ENCODE measurements at places on chromosomes 16 and 17.
A peak's percentile ranks its signal among the peaks of the same experiment; 100 is the strongest.

- no peak for DNase-seq
Measured at GRCh38 chr17:9028988-9029570, 7.8 kb downstream of the NTN1 start.

DNA sequence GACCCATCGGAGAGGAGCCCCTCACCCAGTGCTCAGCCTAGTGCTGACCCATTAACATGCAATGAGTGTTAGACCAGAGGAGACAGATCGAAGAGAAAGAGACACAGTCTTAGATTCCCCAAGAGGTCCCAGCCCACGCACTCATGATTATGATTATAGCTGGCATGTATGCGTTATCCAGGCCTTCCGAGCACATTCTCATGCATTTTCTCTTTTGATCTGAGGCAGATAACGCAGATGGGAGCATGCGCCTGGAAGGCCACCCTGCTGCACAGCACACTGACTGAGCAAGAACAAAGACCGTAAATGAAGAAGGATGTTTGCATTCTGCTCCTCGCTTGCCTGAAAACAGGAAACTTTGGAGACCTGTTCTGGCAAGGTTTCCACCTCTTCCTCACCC, 232.7 kb downstream of the SOX9 start:
- no peak for DNase-seq

- no peak for DNase-seq
Measured at GRCh38 chr17:35773679-35774425, 13.2 kb downstream of the C17orf50 start.

GRCh38 chr16:78289844-78290277, 190.4 kb downstream of the WWOX start:
- no peak for DNase-seq

- DNase-seq, result no peak
Measured at GRCh38 chr16:79988089-79988488, 387.6 kb upstream of the MAF start.

GRCh38 chr17:76274112-76274956, 9.2 kb downstream of the UBALD2 start:
- no peak for DNase-seq

GRCh38 chr17:7647018-7647417, 3.7 kb upstream of the ATP1B2 start:
- DNase-seq, result no peak

DNA sequence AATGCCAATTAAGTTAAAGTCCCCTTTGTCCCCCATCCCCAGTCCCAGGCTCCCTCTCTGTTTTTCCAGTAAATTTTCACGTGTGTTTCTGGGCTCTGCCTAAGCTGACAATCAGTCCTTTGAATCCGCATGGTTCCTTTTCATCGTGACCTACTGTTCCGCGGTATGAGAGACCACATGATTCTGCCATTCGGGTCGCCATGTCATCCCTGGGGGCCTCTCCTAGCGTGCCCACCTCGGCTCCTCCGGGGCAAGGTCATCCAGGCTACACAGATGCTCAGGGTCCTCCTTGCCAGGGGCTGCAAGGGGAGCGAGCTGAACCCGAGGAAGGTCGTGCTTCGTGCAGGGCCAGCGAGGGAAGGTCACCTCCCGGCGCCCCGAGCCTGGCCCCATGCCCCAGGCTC, 157.6 kb downstream of the RAB11FIP4 start:
- no peak for DNase-seq

DNA sequence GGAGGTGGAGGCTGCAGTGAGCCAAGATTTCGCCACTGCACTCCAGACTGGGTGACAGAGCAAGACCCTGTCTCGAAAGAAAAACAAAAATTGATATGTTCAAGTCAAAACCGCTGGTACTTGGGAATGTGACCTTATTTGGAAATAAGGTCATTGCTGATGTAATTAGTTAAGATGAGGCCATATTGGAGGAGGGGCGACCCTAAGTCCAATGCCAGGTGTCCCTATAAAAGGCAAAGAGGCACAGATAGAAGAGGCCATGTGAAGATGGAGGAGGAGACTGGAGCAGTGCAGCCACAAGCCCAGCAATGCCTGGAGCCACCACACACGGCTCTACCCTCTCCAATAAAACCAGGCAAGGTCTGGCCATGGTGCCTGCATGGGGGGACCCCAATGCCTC, 50.8 kb upstream of the JPH3 start:
- no peak for DNase-seq

- no peak for DNase-seq
Measured at GRCh38 chr16:73095142-73095820, 47.4 kb upstream of the ZFHX3 start.

- DNase-seq, result no peak
Measured at GRCh38 chr17:81840826-81841778, 6.3 kb upstream of the PPP1R27 start.

- no peak for DNase-seq
Measured at GRCh38 chr17:58703137-58703915, 10.9 kb downstream of the RAD51C start.

DNA sequence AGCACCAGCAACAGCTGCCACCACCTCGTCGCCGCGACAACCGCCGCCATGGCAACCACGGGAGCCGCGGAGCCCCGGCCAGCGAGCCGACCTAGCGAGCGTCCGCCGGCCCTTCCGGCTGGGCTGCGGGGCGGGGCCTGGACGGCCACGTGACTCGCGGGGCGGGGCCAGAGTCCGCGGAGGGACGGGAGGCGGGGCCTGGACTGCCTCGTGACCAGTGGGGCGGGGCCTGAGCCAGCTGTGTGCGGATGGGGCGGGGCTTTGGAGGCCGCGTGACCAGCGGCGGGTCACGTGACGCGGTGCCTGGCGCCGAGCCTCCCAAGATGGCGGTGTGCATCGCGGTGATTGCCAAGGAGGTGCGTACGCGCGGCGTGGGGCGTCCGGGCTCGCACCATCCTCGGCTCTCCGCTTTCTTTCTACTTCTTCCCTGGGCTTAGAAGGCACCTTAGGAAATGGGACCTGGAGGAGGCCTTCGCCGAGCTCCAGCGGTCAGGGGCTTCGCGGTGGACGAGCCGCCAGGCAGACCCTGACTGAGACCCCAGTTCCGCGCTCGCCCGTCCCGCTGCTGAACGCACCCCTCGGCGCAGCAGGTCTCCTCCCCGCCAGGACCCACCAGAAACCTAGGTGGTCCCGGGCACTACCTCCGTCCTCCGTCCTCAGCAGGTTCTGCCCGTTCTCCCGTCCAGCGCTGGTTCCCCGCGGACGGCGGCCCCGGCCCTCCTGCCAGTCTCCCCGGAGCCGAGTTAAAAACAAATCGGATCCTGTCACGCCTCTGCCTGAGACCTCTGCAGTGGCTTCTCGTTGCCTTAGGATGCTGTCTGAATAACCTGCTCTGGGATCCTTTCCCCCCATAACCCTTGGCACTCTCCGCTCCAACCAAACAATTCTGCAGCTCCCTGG, at the start of the genes GALNS and TRAPPC2L:
Gene GALNS, minus strand, starts transcription at position 120 of the 900 bp plus-strand sequence. Its CDS starts 70 bp downstream, at position 50.
Gene TRAPPC2L, plus strand, starts transcription at position 300 of the 900 bp plus-strand sequence. Its CDS starts 24 bp downstream, at position 324.
- peak; percentile 99 for DNase-seq

Data from stimulated activated CD8-positive, alpha-beta memory T cell treated with anti-CD3 and anti-CD28 coated beads, Interleukin-15, amount 100 ng/mL, for 1 hour (primary cell).